Right kidney (tissue), 9 donors: ENCODE measurements at places on chromosomes 6 and 20.

DNA sequence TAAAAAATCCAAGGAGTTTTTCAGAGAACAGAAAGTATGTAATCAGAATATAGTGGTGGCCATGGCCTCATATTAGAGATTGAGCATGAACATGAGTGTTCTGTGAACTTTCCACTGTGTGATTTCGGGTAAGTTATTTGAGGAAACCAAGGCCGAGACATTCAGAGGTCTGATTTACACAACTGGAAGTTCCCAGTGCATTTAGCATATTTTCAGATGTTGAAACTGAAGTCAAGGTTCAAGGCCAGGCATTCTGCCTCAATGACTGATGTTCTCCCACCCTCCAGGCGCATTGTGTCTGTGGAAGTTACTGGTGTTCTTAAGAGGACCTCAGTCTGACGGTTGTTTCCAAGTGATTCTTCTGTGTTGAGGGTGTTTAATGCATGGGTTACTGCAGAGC lies 26.2 kb downstream of the RNF144B start:
- no peak for DNase-seq

DNA sequence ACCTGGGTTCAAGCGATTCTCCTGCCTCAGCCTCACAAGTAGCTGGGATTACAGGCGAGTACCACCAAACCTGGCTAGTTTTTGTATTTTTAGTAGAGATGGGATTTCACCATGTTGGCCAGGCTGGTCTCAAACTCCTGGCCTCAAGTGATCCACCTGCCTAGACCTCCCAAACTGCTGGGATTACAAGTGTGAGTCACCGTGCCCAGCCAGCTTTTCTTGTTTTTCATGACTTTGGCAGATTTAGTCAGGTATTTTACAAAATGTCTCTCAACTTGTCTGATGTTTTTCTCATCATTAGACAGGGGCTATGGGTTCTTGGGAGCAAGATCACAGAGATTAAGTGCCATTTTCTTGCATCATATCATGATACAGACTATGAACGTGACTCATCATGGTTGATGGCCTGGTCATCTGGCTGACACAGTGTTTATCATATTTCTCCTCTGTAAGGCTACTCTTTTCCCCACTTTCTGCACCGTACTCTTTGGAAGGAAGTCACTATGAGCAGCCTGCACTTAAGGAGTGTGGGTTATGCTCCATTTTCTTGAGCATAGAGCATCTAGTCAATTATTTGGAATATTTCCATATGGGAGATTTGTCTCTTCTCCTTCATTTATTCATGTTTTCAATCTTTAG lies 67.8 kb downstream of the RNF182 start:
- no peak for DNase-seq

DNA sequence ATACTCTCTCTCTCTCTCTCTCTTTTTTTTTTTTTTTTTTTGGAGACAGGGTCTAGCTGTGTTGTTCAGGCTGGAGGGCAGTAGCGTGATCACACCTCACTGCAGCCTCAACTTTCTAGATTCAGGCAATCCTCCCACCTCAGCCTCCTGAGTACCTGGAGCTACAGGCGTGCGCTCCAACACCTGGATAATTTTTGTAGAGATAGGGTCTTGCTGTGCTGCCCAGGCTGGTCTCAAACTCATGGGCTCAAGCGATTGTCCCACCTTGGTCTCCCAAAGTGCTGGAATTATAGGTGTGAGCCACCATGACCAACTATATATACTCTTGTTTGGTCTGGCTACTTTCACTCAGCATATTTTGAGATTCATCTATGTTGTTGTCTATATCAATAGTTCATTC lies 154.9 kb downstream of the ZFAND3 start:
- no peak for DNase-seq

- no peak for DNase-seq
Observed at GRCh38 chr6:105279463-105279862, 99.6 kb upstream of the POPDC3 start.

DNA sequence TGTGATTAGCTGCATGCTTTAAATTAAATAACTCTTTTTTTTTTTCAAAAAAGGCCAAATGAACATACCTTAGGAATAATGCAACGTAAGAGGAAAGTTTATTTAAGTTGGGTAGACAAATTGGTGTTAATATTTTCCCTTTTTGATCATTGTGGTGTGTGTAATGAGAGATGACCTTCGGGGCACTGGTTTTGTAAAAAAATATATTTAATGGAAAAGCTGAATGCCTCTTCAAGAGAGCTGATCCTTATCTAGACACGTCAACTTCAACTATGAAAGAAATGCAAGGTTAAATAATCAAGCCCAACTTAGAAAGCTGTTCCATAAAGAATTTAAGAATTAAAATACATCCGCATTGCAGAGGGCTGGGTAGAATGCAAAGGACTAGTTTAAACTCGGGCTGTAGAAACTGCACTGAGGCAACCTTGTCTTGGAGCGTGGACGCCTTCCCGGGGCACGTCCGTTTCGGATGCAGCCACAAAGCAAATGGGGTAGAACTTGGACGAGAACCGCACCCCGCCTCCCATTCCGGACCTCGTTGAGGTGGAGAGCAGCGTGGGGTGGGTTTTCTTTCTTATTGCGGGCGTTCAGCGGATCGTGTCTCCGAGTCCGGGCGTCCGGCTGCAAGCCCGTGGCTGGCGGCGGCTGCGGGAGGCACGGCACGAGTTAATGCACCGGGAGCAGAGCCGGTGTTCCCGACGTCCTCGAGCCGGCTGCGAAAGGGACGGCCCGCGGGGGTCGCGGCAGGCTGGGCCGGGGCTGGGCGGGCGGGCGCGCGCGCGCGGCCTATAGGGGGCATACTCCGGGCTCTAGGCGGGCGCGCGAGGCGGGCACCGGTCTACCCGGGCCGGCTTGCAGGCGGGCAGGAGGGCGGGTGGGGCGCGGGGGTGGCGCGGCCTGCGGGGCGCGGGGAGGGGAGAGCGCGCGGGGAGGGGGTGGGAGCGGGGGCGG lies 1.9 kb downstream of the JARID2 start:
- DNase-seq: peak; percentile 84

- DNase-seq: no peak
Observed at GRCh38 chr20:51650685-51651134, 108.2 kb upstream of the NFATC2 start.

DNA sequence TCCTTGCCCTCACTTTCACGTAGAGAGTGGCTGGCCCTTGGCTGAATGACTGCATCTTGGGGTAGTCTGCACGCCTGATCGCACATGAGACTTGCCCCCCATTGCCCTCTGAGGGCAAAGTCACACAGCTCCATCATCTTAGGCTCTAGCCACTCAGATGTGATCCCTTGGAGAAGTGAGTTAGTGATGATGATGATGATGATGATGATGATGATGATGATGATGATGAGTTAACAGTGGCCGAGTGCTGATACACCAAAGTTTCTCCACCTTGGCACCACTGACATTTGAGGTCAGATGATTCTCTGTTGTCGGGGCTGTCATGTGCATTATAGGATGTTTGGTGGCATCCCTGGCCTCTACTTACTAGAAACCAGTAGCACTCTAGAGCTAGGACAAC lies 84.0 kb downstream of the PREX1 start:
- no peak for DNase-seq

- peak; percentile 56 for DNase-seq
Observed at GRCh38 chr20:1838556-1839279, 56.5 kb upstream of the SIRPA start.

DNA sequence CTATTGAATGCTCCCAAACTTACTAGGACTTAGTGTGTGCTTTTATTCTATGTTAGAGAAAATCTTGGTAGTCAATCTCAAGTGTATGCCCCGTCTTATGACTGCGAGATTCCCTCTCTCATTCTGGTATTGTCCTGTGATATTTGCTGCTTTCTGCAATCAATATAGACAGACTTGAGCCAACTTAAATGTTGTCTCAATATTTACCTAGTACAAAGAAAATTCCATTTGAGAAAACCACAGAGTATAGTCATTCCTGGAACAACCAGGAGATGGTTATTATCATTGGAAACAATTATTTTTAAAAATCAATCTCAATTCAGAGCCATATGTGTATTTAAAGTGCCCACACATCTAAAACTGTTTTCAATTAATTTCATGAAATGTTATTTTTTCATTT lies 330.0 kb downstream of the NRN1 start:
- DNase-seq: no peak

- no peak for DNase-seq
Observed at GRCh38 chr6:148249160-148249559, 93.5 kb upstream of the SASH1 start.

- DNase-seq: no peak
Observed at GRCh38 chr6:54188846-54189245, 77.6 kb downstream of the MLIP start.

- DNase-seq: no peak
Observed at GRCh38 chr6:99409672-99410071, 15.4 kb downstream of the PNISR start.

DNA sequence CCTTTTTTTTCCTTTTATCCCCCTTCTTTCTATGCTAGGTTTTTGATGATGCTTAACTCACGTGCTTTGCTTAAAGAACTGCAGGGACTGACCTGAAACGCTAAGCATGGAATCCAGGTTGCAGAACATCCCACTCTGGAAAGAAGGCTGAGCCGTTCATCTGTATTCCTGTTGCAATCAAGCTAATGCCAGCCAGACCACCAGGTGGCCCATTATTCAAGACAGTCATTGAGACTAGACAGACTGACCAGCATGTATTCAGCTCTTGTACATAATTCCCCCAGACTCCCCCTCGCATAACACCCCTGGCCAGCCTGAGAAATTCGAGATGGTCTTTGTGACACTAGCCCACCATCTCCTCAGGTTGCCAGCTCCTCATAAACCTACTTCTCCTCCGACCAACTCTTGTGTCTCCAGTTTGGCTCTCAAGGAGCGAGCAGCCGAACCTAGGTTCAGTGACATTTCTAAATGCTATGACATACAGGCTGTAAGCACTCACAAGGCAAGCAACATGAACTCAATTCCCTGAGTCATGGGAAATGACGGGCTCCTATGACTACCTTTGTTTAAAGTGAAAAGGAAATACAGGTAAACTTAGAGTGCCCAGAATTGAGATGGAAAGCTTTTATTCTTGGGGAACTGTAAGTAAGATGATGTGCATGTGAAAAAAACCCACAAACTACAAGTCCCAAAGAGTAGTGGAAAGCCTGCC lies 309.3 kb upstream of the CDYL start:
- DNase-seq: no peak

- peak; percentile 69 for DNase-seq
Observed at GRCh38 chr6:75204217-75204958, 1.5 kb downstream of the COL12A1 start.

DNA sequence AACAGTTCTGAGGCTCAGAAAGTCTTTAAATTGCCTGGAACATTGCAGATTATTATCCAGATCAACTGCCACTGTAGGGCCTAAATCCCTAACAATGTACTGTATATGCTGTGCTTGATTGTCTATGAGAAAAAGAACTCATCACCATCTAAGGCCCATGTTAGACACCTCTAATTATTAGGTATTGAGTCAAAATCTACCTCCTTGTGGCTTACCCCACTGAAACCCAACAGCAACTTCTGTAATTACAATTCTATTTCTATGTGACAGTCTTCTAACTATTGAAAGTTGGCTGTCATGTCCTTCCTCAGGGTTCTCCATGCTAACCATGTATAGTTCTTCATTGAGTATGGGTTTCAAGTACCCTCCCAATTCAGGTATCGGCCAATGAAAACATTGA lies 13.9 kb downstream of the MCM9 start:
- DNase-seq: no peak

- DNase-seq: no peak
Observed at GRCh38 chr20:652615-653109, 338 bp downstream of the SRXN1 start.

DNA sequence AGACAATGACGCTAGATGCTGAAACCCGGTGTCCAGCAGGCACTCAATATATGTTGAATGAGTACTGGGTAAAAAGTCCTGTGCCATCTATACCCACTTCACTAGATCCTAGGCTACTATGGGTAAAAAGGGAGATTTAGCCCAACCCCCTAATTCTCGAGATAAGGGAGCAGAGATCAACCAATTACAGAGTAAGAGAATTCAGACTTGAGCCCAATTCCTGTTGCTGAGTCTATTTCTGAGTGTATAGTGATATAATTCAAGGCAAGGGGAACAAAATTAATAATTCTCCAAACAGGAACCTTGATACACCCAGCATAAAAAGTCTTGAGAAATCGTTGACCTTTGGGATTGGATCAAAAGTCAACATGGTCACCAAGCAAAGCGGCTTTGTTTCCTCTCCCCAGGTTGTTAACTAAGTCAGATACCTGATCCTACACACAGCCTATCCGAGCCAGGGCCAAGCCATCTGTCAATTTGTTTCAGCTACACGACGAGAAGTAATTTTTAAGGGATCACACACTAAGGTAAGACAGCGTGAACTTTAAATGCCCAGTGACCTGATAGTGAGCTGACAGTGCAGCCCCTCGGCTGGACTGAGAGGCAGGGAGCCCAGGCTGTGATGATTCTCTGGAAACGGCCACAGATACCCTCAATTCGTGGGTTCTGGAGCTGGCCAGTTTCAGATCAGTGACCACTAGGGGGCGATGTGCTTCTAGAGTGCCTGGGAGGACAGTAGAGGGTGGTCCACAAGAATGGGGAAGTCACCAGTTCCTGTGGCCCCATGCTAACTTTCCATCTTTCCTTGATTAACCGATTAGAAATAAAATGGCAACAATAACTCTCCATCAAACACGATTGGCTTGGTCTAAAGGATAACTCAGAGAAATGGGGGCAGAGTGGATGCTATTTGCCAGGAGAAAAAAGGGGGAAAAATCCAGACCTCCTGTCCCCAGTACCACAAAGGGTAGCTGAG lies 46.2 kb downstream of the SLC22A23 start:
- DNase-seq: peak; percentile 58

DNA sequence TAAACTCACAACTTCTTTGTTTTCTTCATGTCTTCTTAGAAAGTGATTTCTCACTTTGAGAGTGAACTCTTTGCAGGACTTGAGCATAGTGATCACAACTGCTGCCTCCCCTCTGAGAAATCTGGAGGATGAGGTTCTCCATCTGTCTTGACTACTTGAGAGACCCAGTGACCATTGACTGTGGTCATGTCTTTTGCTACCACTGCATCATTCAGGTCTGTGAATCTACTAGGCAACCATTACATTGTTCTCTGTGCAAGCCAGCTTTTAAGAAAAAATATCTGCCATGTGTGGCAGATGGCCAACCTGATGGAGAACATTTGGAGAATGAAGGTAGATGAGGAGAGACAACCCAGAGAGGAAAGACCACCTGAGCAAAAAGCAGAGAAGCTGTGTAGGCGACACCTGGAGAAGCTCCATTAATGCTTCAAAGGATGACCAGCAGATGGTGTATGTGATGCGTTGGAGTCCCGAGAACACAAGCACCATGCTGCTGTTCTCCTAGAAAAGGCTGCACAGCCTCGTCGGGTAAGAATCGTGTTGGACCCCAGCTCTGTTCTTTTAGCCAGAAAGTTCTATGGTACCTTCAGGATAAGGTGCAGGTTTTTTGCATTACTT lies 25.1 kb upstream of the TRIM26 start:
- no peak for DNase-seq

GRCh38 chr6:49849213-49849907 lies 17.0 kb downstream of the CRISP1 start:
- peak; percentile 45 for DNase-seq

GRCh38 chr20:23407781-23408464 lies 13.4 kb downstream of the NAPB start:
- no peak for DNase-seq
